Testis (tissue), 5 donors: ENCODE measurements at places on chromosomes 12 and 14.

DNA sequence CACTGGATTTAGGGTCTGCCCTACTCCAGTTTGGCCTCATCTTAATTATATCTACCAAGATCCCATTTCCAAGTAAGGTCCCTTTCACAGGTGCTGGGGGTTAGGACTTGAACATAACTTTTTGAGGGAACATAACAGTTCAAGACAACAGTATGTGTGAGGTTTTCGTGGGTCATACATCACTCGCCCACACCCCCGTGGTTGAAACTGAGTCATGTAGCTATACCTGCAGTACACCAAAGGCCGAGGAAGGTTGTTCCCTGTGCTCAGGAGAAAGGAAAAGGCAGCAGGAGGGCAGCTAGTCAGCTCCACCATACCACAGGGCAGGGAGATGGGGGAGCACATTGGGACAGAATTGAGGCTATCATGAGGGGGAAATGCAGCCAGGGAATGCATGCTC, 167.0 kb downstream of the PPM1H start:
- no peak for DNase-seq

- no peak for DNase-seq
Measured at GRCh38 chr12:21453312-21453852, 15.9 kb downstream of the PYROXD1 start.

DNA sequence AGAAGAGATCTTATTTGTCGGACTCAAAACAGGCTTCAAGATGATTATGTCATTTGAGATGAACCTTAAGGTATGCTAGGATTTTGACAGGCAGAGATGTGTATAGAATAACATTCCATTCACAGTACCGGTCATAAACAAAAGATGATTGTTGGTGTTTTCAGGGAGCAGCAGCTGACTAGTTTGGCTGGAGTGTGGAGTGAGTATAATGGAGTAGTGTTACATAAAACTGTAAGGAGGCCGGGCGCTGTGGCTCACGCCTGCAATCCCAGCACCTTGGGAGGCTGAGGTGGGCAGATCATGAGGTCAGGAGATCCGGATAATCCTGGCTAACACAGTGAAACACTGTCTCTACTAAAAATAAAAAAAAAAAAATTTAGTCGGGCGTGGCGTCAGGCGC, 23.9 kb downstream of the SERPINA10 start:
- peak; percentile 23 for DNase-seq

GRCh38 chr14:101473795-101474562, 87.3 kb upstream of the DIO3 start:
- DNase-seq, result peak; percentile 13

DNA sequence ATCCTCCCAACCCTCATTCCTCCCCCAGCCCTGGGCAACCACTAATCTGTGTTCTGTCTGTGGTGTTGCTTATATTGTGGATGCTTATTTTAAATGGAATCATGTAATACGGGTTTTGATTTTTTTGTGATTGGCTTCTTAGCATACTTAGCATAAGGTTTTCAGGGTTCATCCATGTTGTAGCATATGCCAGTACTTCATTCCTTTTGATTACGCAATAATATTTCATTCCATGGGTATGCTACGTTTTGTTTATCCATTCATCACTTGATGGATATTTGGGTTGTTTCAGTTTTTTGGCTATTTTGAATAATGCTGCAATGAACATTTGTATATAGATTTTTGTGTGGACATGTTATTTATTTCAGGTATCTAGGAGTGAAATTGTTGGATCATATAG, 82.9 kb downstream of the TSPAN9 start:
- DNase-seq, result no peak

DNA sequence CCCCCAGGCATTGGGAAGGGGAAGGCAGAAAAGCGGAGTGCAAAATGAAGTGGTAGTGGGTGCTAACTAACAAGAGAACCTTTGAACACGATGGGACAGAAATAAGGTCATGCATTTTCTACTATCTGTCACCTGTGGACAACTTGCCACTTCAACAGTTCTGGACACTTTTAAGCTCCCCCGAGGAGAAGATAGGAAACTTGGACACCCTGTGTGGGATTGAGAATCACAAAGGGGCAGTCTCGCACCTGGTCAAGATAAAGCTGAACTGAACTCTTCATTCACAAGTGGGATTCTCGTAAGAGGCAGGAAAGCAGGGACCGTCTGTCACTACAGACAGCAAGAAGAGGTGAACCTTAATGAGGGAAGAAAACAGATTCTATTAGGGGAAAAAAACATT, 51.6 kb downstream of the EIF2S3B start:
- DNase-seq, result no peak

- no peak for DNase-seq
Measured at GRCh38 chr12:78121969-78122610, 291.4 kb downstream of the NAV3 start.

- peak; percentile 78 for DNase-seq
Measured at GRCh38 chr14:99731547-99732435, 47.7 kb downstream of the CYP46A1 start.

DNA sequence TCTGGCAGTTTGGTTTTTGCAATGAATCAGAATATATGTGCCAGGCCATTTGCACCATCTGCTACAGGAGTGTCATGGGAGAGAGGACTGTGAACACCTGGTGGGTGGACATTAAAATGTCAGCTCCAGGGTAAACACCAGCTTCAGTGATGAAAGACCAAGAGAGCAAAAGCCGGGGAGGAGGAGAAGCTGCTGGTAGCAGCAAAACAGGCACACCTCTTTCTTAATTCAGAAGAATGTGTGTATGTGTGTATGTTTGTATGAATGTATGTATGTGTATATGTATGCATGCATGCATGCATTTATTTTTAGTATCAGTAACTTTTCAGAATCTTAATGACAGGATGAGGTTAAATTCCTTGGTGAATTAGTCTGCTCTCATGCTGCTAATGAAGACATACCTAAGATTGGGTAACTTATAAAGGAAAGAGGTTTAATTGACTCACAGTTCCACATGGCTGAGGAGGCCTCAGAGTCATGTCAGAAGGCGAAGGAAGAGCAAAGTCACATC, 357.4 kb upstream of the PRICKLE1 start:
- no peak for DNase-seq

DNA sequence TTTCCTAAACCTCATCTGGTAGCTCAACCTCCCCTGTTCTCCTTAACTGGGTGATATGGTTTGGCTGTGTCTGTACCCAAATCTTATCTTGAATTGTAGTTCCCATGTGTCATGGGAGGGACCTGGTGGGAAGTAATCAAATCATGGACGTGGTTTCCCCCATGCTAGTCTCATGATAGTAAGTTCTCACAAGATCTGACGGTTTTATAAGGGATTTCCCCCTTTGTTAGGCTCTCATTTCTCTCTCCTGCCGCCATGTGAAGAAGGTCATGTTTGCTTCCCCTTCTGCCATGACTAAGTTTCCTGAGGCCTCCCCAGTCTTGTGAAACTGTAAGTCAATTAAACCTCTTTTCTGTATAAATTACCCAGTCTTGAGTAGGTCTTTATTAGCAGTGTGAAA, 19.5 kb downstream of the COX16 start:
- DNase-seq, result no peak

DNA sequence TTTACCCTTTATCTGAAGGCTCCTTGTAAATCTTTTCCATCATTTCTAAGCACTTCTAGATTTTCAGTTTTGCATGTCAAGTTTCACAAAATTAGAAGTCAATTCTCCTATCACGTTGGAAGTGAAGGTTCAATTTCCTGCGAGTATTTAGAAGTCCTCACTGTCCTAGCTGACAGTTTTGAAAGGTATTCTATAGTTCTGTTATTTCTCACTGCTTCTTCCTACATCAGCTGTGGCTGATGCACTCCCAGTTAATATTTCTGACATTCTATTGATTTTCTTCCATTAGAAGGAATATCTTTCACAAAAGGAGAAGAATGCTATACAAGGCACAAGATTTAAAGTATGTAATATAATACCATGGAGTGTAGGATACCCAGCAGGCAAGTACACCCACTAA, 15.8 kb upstream of the TMCC3 start:
- no peak for DNase-seq

DNA sequence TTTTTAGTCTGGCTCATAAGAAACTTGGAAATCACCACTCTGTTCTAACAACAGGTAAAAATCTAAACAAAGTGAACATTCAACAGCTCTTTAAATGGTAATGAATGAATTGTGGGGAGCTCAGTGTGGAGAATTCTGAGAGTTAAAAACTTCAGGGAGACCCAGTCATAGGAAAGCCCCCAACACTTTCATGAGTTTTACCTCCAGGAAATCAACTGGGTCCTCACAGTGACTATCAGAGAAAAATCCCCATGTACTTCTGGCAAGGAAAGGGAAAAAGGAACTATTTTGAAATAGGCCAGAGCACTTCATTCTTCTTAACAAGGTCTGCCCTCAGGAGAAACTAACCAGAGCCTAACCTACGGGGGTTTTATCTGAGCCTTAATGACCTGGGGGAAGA, 134.7 kb downstream of the CMAS start:
- DNase-seq, result no peak

GRCh38 chr12:29207120-29207519, 58.0 kb downstream of the FAR2 start:
- no peak for DNase-seq

DNA sequence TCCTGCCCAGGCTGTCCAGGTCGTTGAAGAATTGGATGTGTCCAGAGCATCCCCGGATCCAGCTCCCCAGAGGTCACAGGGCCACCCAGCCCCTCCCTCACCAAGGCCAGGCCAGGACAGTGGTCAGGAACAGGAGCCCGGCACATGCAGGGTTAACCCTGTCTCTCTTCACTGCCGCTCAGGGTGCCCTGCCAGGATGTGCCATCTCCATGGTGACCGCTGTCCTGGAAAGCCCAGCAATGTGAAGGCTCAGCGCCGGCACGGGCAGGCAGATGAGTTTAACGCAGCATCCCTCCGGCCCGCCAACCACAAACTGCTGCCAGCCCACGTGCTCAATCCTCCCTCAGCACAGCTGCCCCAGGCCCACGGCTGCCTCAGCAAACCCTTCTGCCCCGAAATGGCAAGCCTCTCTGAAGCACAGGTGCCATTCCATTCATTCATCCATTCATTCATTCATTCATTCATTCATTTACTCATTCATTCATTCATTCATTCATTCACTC, 4.4 kb downstream of the TMEM179 start:
- no peak for DNase-seq

DNA sequence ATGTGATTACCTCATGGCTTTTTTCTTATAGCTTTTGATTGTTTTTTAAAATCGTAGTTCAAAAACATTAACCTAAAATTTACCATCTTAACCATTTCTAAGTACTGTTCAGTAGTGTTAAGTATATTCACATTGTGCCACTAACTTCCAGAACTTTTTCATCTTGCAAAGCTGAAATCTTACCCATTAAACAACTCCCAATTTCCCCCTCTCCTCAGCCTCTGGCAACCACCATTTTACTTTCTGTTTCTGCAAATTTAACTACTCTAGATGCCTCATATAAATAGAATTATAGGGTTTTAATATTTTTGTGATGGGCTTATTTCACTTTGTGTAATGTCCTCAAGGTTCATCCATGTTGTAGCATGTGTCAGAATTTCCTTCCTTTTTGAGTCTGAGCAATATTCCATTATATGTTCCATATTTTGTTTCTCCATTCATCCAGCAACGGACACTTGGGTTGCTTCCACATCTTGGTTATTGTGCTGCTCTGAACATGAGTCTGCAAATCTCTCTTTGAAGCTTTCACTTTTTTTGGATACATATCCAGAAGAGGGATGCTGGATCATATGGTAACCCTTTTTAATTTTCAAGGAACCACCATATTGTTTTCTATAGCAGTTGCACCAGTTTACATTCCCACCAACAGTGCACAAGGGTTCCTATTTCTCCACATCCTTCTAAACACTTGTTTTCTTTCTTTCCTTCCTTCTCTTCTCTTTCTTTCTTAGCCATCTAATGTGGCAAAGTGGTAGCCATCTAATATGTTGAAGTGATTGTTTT, 5.0 kb downstream of the HIF1A start:
- DNase-seq, result no peak

GRCh38 chr14:38629412-38629811, 373.5 kb upstream of the CLEC14A start:
- no peak for DNase-seq

- DNase-seq, result no peak
Measured at GRCh38 chr12:87020071-87020470, 763.9 kb upstream of the MGAT4C start.

GRCh38 chr12:88185988-88186387, 43.9 kb downstream of the TMTC3 start:
- DNase-seq, result no peak

- no peak for DNase-seq
Measured at GRCh38 chr12:68349921-68350606, 17.9 kb upstream of the MDM1 start.

DNA sequence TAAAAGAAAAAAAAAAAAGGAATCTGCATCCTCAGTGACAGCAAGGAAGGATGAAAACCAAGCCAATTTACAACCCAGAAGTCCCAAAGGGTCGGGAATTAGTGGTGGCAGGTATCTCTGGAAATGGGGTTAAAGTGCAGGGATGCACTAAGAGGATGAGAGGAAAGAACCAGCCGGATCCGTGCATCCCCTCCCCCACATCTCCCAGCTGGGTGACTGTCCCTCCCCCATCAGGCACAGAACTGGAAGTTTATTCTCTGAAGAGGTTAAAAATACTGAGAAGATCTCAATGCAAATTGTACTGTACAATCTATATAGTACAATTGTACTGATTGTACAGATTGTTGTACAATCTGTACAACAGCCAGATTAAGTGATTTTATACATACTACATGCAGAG, 15.4 kb downstream of the CLMN start:
- DNase-seq, result no peak

DNA sequence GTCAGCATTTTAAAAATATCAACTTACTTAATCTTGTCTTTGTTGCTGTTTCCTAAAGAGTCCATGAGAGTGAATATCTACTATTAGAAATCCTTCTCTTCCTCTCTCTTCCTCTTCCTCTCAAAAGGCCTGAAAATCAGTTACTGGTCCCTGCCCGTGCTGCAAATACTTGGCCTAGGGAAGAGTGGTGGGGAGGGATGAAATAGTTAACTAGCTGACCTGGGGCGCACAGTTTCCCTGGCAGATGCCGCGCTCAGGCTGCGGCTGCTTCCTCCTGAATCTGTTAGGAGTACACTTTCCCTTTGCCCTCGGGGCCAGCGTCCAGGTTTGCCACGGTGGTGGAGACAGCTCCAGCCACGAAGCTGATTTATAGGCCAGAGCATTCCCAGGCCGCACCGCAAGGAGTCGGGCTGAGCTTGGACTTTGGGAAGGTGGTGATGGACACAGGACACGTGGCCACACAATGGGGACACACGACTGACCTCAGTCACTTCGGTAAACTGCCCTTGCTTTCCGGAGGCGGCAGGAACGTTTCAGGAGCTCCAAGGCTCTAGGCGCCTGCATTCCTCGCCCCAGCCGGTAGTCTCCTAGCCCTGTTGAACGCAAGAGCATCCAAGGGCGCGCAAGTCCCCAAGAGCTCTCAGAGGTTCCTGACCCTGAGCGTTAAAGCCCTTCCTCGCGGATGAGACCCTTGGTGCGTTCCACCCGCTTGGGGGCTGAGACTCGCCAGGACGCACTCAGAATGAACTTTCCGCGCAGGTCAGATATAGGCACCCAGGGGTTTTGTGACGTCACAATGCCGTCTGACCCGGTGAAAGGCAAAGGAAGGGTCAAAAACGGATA, 7.1 kb upstream of the ASCL1 start:
- peak; percentile 78 for DNase-seq

- DNase-seq, result no peak
Measured at GRCh38 chr12:46627686-46628085, 198.1 kb downstream of the SLC38A4 start.
